ENCODE measurements at places on chromosomes 3 and 15.

DNA sequence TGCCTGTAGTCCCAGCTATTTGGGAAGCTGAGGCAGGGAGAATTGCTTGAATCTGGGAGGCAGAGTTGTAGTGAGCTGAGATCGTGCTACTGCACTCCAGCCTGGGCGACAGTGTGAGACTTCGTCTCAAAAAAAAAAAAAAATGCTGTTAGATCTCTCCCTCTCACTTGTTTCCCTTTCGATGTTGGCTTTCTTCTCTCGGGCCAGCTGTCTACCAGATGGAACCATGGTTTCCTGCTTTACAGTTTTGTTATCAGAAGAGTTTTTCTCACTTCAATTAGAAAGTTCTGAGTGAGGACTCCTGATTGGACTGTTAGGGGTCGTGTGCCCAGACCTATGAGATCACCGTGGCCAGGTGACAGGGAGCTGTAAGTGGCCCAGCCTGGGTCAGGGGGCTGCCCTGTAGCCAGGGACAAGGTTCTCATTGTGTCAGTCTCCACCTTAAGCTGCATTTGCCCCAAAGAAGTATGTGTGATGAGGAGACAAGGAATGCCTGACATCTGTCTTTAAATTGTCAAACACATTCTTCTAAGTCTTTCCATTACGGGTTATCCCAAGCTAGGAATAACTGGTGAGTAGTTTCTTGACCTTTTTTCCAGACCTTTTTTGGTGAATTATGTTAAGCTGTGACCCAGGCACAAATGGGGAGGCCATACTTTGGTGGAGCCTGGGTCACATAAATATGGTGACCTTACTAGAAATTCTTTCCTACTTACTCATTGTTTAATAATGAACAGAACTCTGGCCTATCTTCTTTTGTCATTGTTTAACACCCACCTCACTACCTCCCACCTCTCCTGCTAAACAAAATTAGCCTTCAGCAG lies 25.2 kb downstream of the SNAPC5 start:
- DNase-seq: peak; percentile 89

DNA sequence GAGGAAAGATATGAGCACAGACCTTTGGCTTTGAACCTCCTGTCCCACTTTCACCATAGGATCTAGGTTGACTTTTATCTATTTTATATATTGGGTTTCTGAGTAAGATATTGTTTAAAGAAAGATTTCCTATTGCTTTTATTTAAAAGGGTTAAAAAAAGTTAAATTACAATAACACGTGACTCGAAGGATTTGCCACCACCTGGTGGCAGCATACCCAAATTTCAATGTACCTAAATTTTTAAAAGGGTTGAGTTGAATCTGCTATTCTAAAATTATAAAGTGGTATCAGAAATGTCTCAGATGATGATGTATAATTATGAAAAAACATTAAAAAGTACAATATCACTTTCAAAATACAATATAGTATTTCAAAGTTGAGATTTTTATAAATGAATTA lies 368.4 kb downstream of the MECOM start:
- DNase-seq: no peak

- no peak for DNase-seq
Observed at GRCh38 chr3:100159331-100160153, 45.2 kb upstream of the FILIP1L start.

GRCh38 chr15:35671197-35671596 lies 125.2 kb upstream of the DPH6 start:
- DNase-seq: no peak

GRCh38 chr3:182716114-182716688 lies 77.1 kb upstream of the ATP11B start:
- DNase-seq: no peak

- DNase-seq: no peak
Observed at GRCh38 chr15:93965304-93965908, 266.0 kb upstream of the MCTP2 start.

- DNase-seq: no peak
Observed at GRCh38 chr3:34212656-34213055, 414.2 kb downstream of the PDCD6IP start.

All from Jurkat, Clone E6-1 (cell line).